ENCODE measurements at places on chromosomes 4 and X.

DNA sequence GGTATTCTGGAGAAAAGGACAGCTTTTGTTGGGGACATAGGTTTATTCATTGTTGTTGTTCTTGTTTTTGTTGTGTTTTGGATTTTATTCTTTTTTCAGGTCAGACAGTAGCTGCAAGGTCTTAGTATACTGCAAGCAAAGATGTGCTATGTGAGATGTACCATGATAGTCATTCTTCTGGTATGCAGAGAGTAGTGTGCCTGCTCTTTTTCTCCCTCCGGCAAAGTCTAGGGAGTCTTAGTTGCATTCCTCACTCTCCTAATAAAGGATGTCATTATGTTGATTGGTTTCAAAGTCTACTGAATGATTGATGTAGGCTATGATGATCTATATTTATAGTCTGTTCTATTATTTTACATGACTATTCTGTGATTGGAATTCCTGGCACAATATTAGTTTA is 119.9 kb upstream of the POF1B start:
- no peak for DNase-seq

- no peak for DNase-seq
These were observed 61.6 kb upstream of the GPM6A start for GRCh38 chr4:175873707-175874106.

DNA sequence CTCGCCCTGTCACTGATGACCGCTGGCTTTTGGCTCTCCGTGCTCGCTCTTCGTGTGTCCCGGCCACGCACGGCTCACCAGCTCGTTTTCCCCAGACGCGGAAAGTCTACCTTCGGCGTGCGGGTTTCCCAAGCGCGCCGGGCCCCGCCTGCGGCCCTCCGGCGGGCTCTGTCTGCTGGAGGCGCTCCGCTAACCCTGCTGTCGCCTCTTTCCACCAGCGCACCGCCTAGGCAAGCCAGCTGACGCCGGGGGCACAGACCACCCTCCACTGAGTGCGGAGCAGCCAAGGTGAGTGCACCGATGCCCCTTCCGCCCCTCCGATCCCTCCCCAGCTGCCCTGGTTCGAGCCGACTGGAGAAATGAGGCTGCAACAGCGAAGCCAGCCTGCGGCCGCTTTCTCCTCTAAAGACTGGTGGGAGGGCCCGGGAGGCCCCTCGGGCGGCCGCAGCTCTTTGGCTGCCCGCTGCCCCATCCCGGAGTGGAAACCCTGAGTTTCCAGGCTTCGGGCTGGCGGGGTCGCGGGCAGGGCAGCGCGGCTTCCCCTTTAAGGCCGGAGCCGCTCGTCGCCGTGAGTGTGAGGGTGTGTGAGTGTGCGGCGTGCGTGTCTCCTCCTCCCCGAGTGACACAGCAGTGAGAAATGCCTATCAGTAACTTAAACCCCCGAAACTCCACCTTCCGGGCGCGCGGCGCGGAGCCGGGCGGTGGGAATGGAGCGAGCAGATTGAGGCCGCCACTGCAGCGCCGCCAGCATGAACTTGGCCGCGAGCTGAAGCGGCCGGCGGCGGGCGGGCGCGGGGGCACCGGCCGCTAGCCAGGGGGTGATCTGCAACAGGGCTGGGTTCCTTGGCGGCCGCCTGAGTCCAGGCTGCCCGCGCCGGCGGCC is at the start of gene MAMLD1:
TSS of gene MAMLD1 (plus strand) at position 719 of the 883 bp plus-strand sequence. CDS start 82,200 bp downstream, outside the sequence.
- no peak for DNase-seq

DNA sequence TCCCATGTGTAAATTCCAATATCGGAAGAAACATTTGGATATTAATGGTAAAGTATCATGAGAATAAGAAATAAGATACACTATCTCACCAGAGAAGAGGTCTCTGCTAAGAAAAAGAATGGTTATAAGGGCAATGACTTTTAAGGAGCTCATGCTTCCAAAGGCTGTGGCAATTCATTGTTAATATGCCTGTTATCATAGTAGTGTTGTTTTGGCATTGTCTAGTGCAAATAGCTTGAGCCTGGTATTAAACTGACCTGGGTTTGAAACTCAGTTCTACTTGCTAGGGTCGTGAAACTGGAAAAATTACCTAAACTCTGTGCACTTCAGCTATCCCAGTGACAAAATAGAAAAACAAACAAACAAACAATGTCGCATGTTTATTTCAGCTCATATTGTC is 8.8 kb downstream of the HPGDS start:
- DNase-seq: no peak

GRCh38 chr4:168272488-168272887 is 46.1 kb downstream of the DDX60 start:
- DNase-seq: no peak

DNA sequence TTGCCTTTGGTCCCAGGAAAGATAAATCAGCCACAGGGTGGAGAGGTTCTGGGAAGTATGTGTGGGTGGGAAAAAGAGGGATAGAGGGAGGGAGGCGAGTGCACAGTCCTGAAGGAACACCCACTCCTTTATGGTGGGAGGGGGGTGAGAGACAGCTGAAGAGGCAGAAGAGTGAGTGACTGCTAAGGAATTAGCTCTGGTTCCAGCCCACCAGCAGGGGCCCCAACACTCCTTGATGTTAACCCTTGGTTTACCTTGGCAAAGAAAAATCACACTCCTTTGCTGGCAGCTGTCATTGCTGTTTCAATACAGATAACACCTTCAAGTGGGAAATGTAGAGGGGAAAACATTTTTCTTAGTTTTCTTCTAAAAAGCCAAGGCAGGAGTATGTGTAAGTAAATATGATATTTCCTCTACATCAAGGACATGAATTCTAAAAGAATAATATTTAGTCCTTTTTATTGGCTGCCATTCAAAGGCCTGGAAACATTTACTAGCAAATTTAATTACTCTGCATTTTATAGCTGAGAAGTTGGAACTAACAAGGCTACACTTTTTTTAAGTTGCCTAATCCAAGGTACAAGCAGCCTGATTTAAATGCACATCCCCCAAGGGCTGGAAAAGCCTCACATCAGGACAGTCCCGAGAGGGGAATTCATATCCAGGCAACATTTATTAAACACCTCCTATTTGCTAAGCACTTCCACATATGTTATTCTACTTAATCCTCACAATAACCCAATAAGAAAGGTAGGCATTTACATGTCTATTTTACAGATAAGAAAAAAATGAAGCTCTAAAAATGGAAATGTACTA is 81.7 kb downstream of the HS6ST2 start:
- DNase-seq: no peak

All from BE2C (cell line).